Activated T-cell treated with anti-CD3 and anti-CD28 coated beads, Interleukin-2, amount 50 U/mL, for 72 hours (primary cell): ENCODE measurements at places on chromosomes 13 and 19.

- peaks cover 31% of the 10 kb centered on the region for H3K4me1 ChIP-seq
- H3K27me3 ChIP-seq: no peaks in the 10 kb centered on the region
- H3K27ac ChIP-seq: peak overlapping the region; percentile 91
- no peaks in the 10 kb centered on the region for H3K36me3 ChIP-seq
- peak overlapping the region; percentile 92 for H3K4me3 ChIP-seq
- no peak for DNase-seq
These were observed 854 bp downstream of the RNASEH2B start for GRCh38 chr13:50910485-50910805.

GRCh38 chr19:39953915-39954314 lies 17.1 kb upstream of the PSMC4 start:
- H3K27me3 ChIP-seq: no peaks in the 10 kb centered on the region
- H3K27ac ChIP-seq: peak overlapping the region; percentile 43
- peaks cover 9% of the 10 kb centered on the region for H3K36me3 ChIP-seq
- H3K4me3 ChIP-seq: peak overlapping the region; percentile 73

DNA sequence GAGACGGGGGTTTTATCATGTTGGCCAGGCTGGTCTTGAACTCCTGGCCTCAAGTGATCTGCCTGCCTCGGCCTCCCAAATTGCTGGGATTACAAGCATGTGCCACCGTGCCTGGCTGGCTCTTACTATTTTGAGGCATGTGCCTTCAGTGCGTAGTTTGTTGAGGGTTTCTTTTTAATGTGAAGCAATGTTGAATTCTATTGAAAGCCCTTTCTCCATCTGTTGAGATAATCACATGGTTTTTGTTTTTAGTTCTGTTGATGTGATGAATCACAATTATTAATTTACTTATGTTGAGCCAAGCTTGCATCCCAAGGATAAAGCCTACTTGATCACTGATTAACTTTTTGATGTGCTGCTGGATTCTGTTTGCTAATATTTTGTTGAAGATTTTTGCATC lies 290.9 kb downstream of the KCNRG start:
- H3K27me3 ChIP-seq: peaks cover 7% of the 10 kb centered on the region
- DNase-seq: no peak
- H3K27ac ChIP-seq: no peak overlapping the region
- H3K4me1 ChIP-seq: peaks cover 6% of the 10 kb centered on the region

GRCh38 chr13:38868870-38869269 lies 121.8 kb downstream of the STOML3 start:
- no peaks in the 10 kb centered on the region for H3K4me1 ChIP-seq
- H3K27me3 ChIP-seq: peaks cover 20% of the 10 kb centered on the region
- no peak overlapping the region for H3K4me3 ChIP-seq
- H3K36me3 ChIP-seq: no peaks in the 10 kb centered on the region
- no peak for DNase-seq

DNA sequence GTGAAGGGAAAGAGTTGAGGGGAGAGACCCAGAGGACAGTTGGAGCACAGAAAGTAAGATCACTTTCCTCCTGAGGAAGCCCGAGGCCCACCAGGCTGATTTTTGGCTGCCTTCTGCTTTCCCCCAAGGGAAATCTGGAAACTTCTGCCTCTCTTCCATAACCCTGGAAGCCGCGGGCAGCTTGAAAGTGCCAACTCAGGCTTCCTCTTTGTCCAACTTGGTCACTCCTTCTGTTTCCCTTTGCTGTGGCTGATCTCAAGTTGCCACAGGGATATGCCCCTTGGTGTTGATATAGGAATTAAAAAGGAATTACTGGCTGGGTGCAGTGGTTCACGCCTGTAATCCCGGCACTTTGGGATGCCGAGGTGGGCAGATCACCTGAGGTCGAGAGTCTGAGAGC lies 5.7 kb upstream of the CD70 start:
- DNase-seq: no peak
- H3K4me1 ChIP-seq: peaks cover 57% of the 10 kb centered on the region
- H3K27ac ChIP-seq: no peak overlapping the region
- H3K36me3 ChIP-seq: peaks cover 2% of the 10 kb centered on the region
- peaks cover 15% of the 10 kb centered on the region for H3K27me3 ChIP-seq

DNA sequence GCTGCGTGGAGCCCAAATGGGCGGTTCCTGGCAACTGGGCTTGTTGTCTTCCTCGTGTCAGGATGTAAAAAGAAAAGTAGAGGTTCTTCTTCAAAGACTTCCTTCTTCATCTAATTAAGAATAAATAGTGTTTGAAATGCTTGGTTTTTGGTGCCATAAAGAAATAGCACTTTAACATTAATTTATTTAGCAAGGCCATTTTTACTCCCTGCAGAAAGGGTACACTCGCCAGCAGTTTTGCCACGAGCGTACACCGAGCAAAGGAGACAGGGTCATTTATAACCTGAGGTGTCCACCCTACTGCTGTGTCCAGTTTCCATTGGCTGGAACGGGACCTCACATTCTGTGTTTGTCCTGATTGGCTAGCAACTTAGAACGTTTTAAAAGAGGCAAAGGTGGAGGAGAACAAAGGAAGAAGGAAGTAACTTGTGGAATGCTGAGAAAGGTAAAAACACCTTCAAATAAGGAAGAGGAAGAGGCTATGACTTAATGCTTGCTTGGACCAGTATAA lies 21.8 kb upstream of the OR10H1 start:
- H3K36me3 ChIP-seq: peaks cover 1% of the 10 kb centered on the region
- DNase-seq: no peak
- H3K27ac ChIP-seq: peak overlapping the region; percentile 96
- H3K27me3 ChIP-seq: no peaks in the 10 kb centered on the region

- H3K27me3 ChIP-seq: no peaks in the 10 kb centered on the region
- DNase-seq: no peak
- H3K36me3 ChIP-seq: peaks cover 15% of the 10 kb centered on the region
- peaks cover 71% of the 10 kb centered on the region for H3K4me1 ChIP-seq
- peak overlapping the region; percentile 57 for H3K4me3 ChIP-seq
These were observed 8.5 kb downstream of the RPL21 start for GRCh38 chr13:27259831-27260230.

DNA sequence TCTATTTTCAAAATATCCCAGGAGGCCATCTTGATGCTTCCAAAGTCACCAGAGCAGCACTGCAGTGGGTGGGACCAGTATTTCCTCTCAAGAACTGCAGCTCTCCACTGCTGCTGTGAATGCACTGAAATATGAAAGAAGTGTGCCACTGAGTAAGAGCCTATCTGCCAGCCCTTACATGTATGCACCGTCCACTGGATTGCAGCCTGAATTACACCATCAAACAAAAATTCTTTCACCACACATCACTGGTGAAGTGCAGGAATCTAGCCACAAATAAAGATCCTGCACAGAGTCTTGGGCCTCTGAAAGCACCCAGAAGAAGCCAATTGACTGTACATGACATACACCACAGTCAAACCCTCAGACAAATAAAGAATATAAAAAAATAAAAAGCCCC lies 249.0 kb downstream of the LHFPL6 start:
- no peak overlapping the region for H3K4me3 ChIP-seq
- H3K27me3 ChIP-seq: peaks cover 8% of the 10 kb centered on the region
- H3K4me1 ChIP-seq: no peaks in the 10 kb centered on the region
- H3K27ac ChIP-seq: no peak overlapping the region
- H3K36me3 ChIP-seq: no peaks in the 10 kb centered on the region

DNA sequence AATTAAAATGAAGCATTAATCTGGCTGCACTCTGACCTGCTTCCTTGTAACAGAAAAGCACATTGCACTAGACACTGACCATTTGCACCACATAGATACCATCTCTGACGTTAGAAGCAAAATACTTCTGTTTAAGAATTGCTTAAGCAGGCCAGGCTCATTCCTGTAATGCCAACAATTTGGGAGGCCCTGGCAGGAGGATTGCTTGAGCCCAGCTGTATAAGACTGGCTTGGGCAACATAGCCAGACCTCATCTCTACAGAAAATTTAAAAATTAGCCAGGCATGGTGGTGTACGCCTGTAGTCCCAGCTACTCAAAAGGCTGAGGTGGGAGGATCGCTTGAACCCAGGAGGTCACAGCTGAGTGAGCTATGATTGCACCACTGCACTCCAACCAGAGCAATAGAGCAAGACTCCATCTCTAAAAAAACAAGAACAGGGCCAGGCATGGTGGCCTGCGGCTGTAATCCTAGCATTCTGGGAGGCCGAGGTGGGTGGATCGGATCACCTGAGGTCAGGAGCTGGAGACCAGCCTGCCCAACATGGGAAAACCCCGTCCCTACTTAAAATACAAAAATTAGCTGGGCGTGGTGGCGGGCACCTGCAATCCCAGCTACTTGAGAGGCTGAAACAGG lies 7.0 kb upstream of the TLE6 start:
- no peaks in the 10 kb centered on the region for H3K36me3 ChIP-seq
- no peak overlapping the region for H3K4me3 ChIP-seq
- no peak for DNase-seq
- no peaks in the 10 kb centered on the region for H3K27me3 ChIP-seq

DNA sequence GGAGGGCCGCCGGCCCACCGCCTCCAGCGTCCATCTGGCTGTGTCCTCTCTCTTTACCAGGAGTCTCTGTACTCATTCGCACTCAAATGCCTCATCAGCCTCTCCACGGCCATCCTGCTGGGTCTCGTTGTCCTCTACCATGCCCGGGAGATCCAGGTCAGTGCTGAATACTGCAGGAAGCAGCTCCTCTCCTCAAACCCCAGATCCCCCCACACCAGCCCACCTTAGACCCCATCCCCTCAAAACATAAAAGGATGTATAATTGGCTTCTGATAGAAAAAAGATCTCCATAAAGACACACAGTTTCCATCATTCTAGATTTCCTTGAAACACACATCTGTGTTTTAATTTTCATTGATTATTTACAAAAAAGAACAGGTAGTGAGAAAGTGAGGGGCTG lies 8.1 kb downstream of the KCNN1 start:
- no peak overlapping the region for H3K4me3 ChIP-seq
- no peaks in the 10 kb centered on the region for H3K4me1 ChIP-seq
- peaks cover 1% of the 10 kb centered on the region for H3K27me3 ChIP-seq
- no peaks in the 10 kb centered on the region for H3K36me3 ChIP-seq

- no peaks in the 10 kb centered on the region for H3K27me3 ChIP-seq
- no peaks in the 10 kb centered on the region for H3K36me3 ChIP-seq
- no peak overlapping the region for H3K27ac ChIP-seq
- no peak for DNase-seq
- H3K4me1 ChIP-seq: no peaks in the 10 kb centered on the region
- H3K4me3 ChIP-seq: no peak overlapping the region
These were observed 47.8 kb downstream of the GADD45B start for GRCh38 chr19:2523630-2524311.

GRCh38 chr13:114135731-114136171 lies 3.3 kb upstream of the RASA3 start:
- no peaks in the 10 kb centered on the region for H3K27me3 ChIP-seq
- no peak overlapping the region for H3K27ac ChIP-seq
- DNase-seq: no peak

DNA sequence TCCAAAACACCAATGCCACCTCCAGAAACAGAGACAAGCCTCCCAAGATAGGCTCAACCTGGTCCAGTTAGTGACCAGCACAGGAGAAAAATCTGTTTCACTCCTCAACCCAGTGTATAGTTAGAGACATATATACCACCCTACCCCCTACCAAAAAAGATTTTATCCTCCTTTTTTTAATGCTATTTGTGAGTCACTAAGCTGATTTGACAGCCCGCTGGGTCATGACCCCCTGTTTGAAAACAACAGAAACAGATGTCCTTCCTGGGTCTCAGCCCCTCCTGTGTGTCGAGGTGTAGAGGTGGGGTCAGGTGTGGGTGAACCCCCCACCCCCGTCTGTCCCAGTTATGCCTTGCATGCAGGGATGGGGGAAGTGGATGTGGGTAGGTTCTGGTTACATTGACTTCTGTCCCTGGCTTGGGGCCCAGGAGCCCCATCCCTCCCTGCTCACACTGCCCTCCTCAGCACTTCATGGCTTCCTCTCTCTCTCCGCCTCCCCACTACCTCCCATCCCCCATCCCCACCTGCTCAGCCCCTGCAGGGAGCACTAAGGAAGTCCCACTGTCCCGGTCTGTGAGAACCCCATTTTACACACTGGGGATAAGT lies 14.0 kb upstream of the TOMM40 start:
- no peak for DNase-seq
- H3K27ac ChIP-seq: no peak overlapping the region
- H3K4me1 ChIP-seq: peaks cover 4% of the 10 kb centered on the region
- no peak overlapping the region for H3K4me3 ChIP-seq
- no peaks in the 10 kb centered on the region for H3K36me3 ChIP-seq

GRCh38 chr19:11673608-11674041 lies 65.1 kb downstream of the ZNF823 start:
- H3K36me3 ChIP-seq: no peaks in the 10 kb centered on the region
- no peak overlapping the region for H3K27ac ChIP-seq
- peak overlapping the region; percentile 78 for H3K4me3 ChIP-seq
- peaks cover 19% of the 10 kb centered on the region for H3K4me1 ChIP-seq

DNA sequence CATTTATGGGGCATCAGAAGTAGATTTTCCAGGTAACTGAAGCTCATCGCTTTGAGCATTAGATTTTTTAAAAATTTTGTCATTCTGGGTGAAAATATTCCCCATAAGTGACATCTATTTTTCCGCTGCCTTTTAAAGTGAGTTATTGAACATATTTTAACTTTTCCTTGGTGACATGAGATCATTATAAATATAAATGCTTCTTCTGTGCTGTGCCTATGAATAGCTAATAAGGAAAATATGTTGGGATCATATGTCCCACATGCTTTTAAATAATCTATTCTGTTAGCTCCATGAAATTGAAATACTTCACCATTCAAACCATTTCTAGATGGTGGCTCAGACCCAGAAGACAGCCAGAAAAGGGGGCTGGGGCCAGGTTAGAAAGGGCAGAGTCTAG lies 14.1 kb downstream of the ATP7B start:
- DNase-seq: no peak
- H3K36me3 ChIP-seq: no peaks in the 10 kb centered on the region
- H3K27ac ChIP-seq: no peak overlapping the region
- peaks cover 5% of the 10 kb centered on the region for H3K4me1 ChIP-seq
- H3K4me3 ChIP-seq: no peak overlapping the region
- H3K27me3 ChIP-seq: peaks cover 16% of the 10 kb centered on the region

DNA sequence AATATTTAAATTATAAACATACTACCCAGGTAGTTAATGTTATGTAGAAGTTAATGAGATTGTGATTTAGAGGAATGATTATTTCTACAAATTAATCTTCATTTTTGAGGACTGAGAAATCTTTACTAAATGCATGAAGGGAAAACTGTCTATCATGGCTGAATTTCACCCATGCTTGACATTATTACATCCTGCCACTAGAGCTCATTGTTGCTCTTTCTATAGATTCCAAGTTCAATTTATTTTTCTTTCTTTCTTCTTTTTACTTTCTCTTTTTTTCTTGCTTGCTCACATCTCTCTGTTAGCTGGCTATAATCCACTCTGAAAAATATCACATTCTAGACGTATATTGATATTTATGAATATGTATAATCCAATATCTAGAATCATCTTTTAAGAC lies 505.0 kb upstream of the KLHL1 start:
- H3K4me3 ChIP-seq: no peak overlapping the region
- no peak overlapping the region for H3K27ac ChIP-seq
- no peaks in the 10 kb centered on the region for H3K4me1 ChIP-seq
- DNase-seq: no peak

DNA sequence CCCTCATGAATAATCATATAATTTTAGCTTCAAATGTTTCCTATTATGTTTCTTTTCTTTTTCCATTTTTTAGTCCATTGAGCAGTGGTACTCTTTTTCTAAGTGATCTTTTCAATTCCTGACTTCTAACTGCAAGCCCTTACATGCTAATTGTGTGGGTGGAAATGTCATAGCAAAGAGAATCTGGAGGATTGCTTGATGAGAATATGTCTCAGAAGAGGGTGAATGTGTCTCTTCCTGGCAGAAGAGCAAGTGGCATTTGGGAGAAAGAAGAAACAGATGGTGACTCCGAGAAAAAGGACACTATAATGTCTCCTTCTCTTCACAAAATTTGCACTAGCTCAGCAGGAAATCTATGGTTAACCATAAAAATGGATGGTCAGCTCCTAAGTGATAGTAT lies 2320.0 kb downstream of the PCDH9 start:
- no peak overlapping the region for H3K4me3 ChIP-seq
- no peaks in the 10 kb centered on the region for H3K27me3 ChIP-seq
- H3K4me1 ChIP-seq: no peaks in the 10 kb centered on the region
- no peak for DNase-seq
- no peaks in the 10 kb centered on the region for H3K36me3 ChIP-seq
